ENCODE measurements at places on chromosomes 12 and 14. TPM values are rescaled to one million over a fixed set of nuclear protein-coding genes. Genes with fewer than 3 reads are reported as not detected.
A peak's percentile ranks its signal among the peaks of the same experiment; 100 is the strongest.

DNA sequence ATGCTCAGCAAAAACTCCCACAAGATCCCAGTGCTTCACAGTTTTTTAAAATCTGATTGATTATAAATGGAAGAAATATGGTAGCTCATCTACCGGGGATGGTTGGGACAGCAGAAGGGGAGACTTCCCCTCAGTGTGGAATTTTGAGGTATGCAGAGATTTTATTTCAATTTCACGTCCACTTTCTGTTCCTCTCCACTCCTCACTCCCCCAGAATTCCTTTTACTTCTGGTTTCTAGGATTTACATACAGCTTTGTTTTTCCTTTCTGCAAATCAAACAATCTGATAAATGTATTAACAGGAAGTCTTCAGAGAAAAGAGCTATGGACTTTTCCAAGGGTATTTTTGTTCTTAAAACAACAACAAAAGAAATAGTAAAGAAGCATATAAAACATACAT is 181.5 kb upstream of the ARHGAP5 start:
- no peak for DNase-seq

GRCh38 chr14:92783813-92784431 is 10.2 kb upstream of the GOLGA5 start:
- DNase-seq, result peak; percentile 32

- peak; percentile 75 for DNase-seq
Measured at GRCh38 chr14:72916174-72916573, 10.1 kb upstream of the DCAF4 start.

DNA sequence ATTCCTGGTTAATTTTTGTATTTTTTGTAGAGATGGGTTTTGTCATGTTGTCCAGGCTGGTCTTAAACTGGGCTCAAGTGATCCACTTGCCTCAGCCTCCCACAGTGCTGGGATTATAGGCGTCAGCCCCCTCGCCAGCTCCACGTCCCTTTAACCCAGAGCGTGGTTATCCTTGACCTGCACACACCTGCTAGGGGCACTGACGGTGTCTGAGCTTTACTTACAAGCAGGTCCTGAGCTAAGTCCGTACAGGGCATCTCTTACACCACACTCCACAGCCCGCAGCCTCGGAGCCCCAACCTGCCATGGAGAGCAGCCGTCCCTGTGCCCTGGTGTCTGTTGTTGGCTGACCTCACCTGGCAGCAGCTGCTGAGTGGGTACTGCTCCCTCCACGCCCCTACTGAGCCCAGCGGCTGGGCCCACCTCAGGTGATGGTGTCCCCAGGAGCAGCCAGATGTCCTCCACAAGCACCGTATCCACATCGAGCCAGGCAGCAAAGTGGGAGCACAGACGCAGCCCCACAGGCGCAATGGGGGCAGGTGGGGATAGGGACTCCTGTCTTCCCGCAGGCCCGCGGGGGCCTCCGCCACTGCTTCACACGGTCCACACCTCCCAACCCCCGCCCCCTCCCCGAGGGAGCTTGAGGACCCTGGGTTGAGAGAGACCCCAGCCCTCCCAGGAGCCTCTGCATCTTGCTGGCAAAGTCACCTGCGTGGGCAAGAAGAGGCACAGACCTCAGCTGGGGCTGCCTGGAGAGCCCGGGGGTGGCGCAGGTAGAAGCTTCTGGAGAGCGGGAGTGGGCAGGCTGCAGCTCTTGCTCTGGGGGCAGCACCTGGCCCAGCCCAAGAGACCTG is 325.4 kb upstream of the SFSWAP start:
- DNase-seq, result no peak

DNA sequence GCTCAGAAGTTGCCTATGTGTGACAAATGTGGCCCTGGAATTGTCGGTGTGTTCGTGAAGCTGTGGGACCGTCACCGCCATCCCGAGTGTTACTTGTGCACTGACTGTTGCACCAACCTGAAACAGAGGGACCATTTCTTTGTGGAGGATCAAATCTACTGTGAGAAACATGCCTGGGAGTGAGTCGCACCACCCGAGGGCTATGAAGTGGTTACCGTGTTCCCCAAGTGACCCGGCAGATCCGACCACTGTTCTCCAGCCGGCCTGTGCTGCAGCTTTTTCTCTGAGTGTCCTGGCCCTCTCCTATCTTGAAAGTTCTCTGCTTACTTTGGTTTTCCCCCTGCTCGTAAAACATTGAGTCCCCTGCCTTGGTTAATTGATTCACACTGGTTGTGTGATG is 65.3 kb downstream of the VCPKMT start:
- DNase-seq, result peak; percentile 55

DNA sequence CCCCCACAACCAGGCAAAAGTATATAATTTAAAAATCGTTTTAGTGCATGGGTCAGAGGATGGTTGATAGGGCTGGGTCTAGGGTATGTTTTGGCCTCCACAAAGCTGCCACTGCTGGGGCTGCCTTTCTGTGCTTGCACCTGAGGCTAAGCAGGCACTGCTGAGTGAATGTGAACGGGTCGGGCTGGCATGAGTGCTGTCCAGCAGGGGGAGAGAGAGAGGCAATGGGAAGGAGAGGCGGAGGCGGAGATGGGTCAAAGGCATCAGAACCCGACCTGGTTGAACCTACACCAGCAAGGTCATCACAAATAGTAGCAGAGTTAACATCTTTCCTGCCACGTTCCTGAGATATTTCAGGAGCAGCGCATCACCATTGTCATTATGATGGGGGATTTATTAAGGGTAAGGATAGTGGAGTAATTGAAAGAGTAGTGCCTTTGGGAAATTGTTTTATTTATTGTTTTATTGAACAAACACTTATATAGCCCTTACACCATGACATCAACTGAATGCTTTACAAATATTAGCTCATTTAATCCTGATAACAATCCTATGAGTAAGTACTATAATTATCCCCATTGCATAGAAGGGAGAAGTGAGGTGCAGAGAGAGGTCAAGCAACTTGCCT is 5.8 kb upstream of the NRXN3 start:
- DNase-seq, result peak; percentile 20

- no peak for DNase-seq
Measured at GRCh38 chr12:31311634-31312258, 14.2 kb downstream of the SINHCAF start.

DNA sequence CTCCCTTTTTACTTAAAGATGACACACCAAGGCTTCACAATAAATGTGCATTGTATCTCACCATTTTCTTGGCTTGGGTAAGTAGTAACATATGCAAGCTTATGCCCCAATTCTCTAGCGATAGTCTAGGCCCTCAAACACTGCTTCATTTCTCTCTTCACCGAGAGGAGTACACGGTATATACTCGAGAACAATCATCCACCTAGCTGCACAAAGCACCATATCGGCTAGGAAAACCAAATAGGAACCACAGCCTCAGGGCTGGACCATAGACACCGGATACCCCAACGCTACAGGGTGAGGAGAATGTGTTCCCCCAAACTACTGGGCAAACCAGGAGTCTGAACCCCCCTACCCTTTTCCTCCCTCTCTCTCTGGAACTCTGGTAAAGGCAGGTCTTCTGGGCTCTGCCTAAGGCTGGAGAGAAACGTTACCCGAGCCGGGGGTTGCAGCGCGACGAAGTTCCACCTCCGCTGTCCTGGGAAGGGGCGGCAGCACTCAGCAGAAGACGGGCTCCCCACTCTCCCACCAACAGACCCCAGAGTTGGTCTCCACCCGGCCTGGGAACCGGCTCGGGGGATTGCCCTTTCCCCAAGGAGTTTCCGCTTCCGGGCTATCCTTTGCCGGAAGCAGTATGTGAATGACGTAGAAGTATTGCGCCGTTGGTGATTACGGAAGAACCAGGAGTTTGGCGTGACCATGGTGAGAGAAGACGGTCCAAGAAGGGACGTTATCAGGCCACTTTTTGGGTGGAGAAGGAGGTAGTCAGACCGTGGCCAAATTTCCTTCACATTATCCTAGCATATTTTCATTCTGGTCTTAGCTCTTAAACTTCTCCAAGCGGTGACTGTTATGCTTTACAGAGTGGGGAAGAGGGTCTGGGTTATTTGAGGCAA is at the start of the genes AREL1 and FCF1:
AREL1 (minus strand) TSS at position 582 of the 896 bp plus-strand sequence. CDS start 27,465 bp downstream, outside the sequence.
FCF1 (plus strand) TSS at position 646 of the 896 bp plus-strand sequence; CDS start at position 700, 54 bp downstream.
- peak; percentile 88 for DNase-seq

DNA sequence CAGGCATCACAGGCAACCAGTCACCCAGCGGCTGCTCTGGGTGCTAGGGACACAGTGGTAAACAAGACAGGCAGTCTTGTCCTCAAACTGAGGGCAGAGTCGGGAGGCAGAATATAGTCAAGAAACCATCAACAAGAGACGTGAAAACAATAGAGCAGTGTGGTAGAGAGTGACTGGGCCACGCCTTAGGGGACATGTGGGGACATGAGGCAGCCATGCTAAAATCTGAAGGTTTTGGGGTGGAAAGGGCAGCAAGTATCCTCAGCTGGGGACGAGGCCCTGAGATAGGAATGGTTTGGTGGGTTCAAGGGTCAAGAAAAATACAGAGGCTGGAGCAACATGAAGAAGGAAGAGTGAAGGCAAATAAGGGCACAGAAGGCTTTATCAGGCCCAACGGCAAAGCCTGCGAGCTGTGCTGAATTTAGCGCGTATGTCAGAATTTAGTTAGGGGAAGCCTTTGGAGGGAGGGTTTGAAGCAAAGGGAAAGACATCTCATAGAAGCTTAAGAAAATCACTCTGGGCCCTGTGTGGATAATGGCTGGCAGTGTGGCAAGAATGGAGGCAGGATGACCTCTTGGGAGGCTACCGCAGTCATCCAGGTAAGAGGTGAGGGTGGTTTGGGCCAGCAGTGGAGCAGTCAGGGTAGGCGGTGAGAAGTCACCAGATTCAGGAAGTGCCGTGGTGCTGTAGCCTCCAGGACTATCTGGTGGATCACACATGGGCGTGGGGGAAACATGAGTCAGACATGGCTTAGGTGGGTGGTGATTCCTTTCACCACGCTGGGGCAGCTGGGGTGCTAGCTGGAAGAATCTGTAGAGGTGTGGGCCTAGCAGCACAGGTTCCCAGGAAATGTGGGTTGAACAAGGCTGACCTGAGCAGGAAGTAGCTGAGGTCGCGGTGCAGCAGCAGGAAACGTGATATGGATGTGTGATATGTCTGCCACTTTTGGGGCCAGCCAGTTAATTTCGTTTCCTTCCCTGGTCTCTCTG is 3.0 kb downstream of the EVL start:
- peak; percentile 83 for DNase-seq

DNA sequence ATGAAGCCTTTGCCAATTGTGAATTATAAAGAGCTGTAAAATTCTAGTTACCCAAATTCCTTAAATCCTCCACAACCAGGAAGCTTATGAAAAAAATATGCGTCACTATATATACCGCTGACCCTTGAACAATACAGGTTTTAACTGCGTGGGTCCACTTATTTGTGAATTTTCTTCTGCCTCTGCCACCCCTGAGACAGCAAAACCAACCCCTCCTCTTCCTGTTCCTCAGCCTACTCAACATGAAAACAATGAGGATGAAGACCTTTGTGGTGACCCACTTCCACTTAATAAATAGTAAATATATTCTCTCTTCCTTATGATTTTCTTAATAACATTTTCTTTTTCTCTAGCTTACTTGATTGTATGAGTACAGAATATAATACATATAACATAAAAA is 42.2 kb downstream of the CMKLR1 start:
- no peak for DNase-seq

NFATC4 gene
- total RNA-seq, result 28.8 TPM

OLR1 gene
- 0.06 TPM for total RNA-seq

KDM2B gene
- total RNA-seq, result 21.5 TPM

PLD4 gene
- not detected for total RNA-seq

POTEG gene
- 0.45 TPM for total RNA-seq

GALNT8 gene
- total RNA-seq, result 3.0 TPM

TOMM20L gene
- not detected for total RNA-seq
